Diencephalon (tissue), 1 donor: ENCODE measurements at places on chromosomes 7 and 10. TPM values are rescaled to one million over a fixed set of nuclear protein-coding genes. Genes with fewer than 3 reads are reported as not detected.

CYP3A5 gene
- not detected for total RNA-seq

HPS1 gene
- total RNA-seq = 24.7 TPM

SUMF2 gene
- 103 TPM for total RNA-seq

MSMB gene
- total RNA-seq = not detected

HOXA3 gene
- total RNA-seq = not detected

MYOZ1 gene
- 0.46 TPM for total RNA-seq

CLDN3 gene
- total RNA-seq = 0.69 TPM

SPDYE16 gene
- 0.23 TPM for total RNA-seq

LRWD1 gene
- total RNA-seq = 44.5 TPM

AKR1C4 gene
- total RNA-seq = not detected

CDK1 gene
- total RNA-seq = 32.5 TPM

CLIP2 gene
- 115 TPM for total RNA-seq

JAKMIP3 gene
- total RNA-seq = 7.6 TPM
